NCI-H1105 treated with DMSO at 0.1 percent for 48 hours (cell line): ENCODE measurements at places on chromosomes 11 and 22.

GRCh38 chr11:96303064-96303463 lies 39.9 kb downstream of the MAML2 start:
- no peak for DNase-seq

- DNase-seq: no peak
Measured at GRCh38 chr11:106959800-106960199, 58.5 kb downstream of the GUCY1A2 start.

DNA sequence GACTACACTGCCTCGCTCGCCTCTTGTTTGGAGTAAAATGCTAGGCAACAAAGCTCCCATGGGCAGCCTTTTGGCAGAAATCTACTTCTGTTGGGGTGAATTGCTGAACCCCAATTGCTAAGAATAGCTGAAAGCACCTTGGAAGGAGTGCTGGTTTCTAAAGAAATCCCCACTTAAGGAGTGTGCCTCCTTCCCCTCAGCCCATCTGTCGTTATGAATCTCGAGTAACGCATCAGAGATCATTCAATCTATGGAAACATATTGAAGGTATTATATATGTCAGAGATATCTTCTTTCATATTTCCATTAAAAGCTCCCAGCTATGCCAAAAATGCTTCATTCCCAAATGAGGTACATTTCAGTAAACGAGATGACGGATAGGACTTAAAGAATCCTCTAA lies 229.6 kb upstream of the BLID start:
- DNase-seq: no peak

- peak; percentile 20 for DNase-seq
Measured at GRCh38 chr11:119206511-119207414, 624 bp downstream of the CBL start.

- DNase-seq: peak; percentile 90
Measured at GRCh38 chr11:117876341-117877119, at the start of gene FXYD6. Gene FXYD6 (minus strand): TSS chr11:117876658. CDS start chr11:117842776, 33,882 bp downstream.

GRCh38 chr22:23846081-23846469 lies 7.3 kb upstream of the DERL3 start:
- no peak for DNase-seq

DNA sequence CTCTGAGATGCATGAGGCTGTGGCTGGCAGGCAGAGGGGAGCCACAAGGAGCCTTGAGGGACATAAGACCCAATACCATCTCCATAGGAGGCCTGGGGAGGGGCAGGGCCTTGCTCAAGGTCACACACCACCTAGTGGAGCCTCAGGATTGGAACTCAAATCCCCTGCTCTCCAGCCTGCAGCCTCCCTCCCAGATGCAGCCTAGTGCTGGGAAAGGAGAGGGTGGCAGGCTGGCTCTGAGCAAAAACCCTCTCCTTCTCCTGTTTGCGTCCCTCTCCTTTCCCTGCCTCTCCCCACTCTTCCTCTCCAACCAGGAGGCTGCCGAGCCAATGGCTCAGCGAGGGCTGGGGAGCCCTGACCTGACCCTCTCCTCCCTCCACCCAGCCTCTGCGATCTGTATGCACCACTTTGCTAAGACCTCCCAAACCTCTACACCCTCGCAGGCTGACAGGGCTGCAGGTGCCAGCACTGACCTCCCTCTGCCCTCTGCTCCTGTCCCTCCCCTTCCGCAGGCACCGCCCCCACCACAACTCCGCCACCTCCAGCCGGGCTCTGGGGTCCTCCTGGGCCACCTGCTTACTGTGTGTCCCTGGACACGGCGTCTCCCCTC lies 14.7 kb downstream of the IGLL1 start:
- DNase-seq: peak; percentile 42

- DNase-seq: no peak
Measured at GRCh38 chr11:126413843-126414405, 58.4 kb downstream of the ST3GAL4 start.

- no peak for DNase-seq
Measured at GRCh38 chr11:127491589-127491988, 491.0 kb upstream of the KIRREL3 start.

- no peak for DNase-seq
Measured at GRCh38 chr11:66617155-66617834, 865 bp downstream of the RBM14 start.

DNA sequence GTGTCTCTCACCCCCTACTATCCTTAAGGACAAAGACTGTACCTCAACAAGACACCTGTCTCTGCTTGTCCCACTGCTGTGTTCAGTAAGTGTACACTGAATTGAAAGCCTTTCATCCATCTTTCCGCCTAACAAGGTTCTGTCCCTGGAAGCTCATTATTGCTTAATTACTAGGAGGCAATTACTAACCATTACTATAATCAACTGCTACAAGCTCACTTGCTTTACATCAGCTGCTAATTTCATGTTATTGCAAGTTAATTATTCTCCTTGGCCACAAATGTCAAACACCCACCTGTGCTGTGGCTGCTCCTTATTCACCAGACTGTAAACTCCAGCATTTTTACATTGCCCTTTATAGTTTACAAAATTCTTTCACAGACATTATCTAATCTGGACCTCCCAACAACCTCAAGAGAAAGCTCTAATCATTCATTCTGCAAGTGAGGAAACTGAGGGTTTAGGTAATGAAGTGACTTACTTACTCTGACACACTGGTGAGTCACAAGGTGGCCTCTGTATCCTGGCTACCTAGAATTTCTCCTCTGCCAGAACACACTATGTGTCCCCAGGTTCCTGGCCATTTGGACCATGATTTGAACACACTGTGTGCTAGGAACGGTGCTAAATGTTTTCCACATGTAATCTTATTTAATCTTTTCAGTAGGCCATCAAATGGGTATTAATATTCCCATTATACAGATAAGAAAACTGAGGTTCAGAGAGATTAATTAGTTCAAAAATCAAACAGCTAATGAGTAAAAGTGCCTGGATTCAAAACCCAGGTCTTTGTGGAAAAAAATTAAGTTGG lies 66.7 kb downstream of the RAB30 start:
- DNase-seq: peak; percentile 97

GRCh38 chr22:20654343-20655208 lies 119.3 kb upstream of the SERPIND1 start:
- no peak for DNase-seq

DNA sequence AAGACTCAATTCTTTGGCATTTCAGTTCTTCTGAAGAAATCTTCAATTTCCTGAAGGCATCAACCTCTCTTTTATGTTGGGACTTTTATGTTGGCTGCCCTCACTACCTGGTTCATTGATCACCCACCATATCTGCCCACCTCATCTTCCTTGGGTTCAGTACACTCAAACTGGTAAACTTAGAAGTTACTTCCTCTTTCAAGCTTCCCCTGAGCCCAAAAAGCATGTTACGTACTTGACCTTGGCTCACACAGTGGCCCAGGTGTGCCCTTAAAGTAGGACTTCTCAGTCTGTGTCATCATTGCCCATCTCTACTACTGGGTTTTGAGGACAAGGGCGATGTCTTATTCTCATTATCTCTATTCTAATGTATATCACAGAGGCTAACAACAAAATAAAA lies 86.1 kb downstream of the GRIA4 start:
- DNase-seq: no peak

DNA sequence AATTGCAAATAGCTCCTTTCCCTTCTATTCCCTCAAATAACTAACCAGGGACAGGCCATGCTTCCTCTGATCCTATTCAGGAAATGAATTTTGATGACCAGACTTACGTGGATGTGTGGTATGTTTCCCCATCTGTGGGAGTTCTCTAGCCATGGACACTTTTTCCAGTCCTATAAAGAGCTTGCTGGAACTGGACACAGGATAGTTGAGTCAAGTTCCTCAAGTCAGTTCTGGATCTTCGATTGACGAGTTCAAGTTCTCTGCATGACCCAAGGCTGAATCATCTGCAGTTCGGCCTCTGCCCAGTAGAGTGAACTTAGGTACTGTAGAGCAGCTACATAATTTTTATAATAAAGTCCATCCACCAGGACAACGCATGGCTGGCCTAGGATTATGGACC lies 52.7 kb upstream of the CCND1 start:
- no peak for DNase-seq

- DNase-seq: peak; percentile 29
Measured at GRCh38 chr11:86978756-86979608, 23.8 kb upstream of the FZD4 start.

- DNase-seq: peak; percentile 45
Measured at GRCh38 chr11:111502611-111503010, 9.6 kb downstream of the BTG4 start.

DNA sequence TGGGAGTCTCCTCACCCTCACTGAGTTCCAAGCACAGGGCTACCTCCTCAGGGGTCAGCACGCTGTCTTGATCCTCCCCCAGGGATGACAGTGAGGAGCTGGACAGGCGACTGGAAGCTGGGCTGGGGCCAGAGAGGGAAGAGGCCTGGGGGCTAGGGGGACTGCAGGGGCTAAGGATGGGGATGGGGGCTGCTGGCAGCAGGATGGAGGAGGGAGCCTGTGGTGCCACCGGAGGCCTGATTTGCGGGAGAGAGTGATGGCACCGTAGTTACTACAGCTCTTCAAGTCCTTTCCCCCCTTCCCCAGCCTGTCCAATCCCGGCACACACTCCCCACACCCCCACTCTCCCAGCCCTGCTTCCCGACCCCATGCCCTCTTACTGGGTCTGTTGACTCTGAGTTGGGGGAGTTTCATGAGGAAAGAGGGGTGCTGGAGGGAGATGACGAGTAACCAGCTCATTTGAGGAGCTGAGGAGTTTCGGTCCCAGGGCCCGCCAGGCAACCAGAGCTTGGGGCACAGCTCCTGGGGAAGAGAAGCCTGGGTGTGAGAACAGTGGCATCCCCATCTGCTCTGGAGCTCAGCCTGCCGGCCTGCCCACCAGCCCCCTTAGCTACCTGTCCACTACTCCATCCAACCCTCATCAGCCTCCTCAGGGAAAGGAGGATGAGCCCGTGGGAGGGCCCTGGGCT lies 10.5 kb downstream of the ROBO4 start:
- DNase-seq: no peak

DNA sequence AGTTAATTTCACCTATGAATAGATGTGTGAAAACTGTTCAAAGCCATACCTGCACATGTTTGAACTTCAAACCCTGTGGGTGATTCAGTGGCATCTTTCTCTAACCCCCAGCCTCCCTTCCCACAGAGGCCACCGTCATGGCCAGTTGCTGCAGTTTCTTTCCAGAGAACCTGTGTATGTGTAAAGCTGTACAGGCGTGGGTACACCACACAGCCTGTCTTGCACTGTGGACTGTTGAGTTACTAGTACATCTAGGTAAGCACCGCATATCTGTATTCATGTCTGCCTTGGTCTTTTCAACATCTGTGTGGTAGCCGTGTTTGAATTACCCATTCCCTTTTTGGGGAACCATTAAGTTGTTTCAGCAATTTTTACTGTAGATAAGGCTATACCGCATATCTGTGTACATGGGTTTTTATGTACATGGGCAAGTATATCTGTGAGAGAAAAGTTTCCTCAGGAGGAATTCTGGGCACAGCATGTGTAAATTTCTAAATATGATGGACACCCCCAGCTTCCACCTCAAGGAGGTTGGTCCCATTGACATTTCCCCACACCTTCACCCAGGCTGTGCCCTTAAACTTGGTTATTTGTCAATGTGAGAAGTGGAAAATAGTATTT lies 13.9 kb downstream of the NEAT1 start:
- no peak for DNase-seq

DNA sequence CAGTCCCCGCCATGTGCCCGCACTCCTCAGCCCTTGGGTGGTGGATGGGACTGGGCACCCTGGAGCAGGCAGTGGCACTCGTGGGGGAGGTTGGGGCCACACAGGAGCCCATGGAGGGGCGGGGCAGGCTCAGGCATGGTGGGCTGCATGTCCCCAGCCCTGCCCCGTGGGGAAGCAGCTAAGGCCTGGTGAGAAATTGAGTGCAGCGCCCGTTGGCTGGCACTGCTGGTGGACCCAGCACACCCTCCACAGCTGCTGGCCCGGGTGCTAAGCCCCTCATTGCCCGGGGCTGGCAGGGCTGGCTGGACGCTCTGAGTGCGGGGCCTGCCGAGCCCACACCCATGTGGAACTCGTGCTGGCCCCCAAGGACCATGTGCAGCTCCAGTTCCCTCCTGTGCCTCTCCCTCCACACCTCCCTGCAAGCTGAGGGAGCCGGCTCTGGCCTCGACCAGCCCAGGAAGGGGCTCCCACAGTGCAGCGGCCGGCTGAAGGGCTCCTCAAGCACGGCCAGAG lies 16.1 kb downstream of the OR5B3 start:
- DNase-seq: no peak

DNA sequence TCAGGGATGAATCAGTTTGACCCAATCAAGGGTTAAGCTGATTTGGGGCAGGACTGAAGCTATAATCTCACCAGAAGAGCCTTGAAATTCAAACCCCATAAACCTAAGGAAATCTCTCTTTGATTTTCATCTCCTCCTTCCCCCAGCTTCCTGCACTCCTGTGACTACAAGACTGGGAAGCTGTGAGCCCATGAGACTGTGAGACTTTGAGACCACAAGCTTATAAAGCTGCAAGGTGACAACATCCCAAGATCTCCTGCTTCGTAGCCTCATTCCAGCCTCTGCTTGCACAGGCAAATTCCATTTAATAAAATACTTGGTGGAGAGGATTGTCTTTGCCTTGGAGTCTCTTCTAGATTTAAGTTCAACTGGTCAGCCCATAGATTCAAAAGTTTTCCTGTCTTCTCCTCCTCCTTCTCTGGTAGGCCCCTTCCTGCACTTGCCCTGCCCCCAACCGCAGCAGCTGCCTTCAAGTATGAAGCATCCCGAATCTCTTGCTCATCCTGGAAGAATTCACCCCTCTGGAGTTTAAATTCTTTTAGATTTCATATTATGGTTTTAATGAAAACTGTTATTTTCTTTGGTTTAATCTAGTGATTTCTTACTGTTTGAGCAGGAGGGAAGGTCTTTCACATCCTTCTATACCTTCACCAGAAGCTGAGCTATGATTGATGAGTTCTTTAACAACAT lies 42.1 kb downstream of the PAMR1 start:
- DNase-seq: no peak

GRCh38 chr11:93274851-93275250 lies 55.7 kb upstream of the DEUP1 start:
- no peak for DNase-seq

- no peak for DNase-seq
Measured at GRCh38 chr11:134676516-134677287, 264.7 kb upstream of the B3GAT1 start.

GRCh38 chr22:44204739-44205515 lies 24.2 kb downstream of the PARVG start:
- no peak for DNase-seq

- DNase-seq: no peak
Measured at GRCh38 chr22:36052505-36052941, 23.9 kb upstream of the RBFOX2 start.

GRCh38 chr22:42895541-42895981 lies 38.5 kb upstream of the ARFGAP3 start:
- no peak for DNase-seq

GRCh38 chr11:7603031-7603781 lies 70.1 kb downstream of the CYB5R2 start:
- DNase-seq: no peak

DNA sequence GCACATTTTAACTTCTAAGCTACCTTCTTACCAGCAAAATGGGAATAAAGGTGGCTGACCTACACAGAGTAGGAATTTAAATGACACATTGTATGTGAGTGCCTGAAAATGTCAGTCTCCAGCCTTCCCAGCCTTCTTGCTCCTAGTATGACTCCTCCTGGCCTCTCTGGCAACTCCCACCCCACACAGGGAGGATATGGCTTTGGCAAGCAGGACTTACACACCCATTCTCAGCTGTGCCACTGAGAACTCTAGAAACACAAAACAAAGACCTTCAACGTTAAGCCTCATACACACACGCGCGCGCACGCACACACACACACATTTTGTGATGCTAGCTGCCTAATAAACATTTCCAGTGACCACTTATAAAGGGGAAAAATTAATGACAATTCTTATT lies 65.8 kb downstream of the PACSIN2 start:
- DNase-seq: no peak

- DNase-seq: peak; percentile 56
Measured at GRCh38 chr11:16935518-16936302, 78.5 kb downstream of the PLEKHA7 start.

- peak; percentile 8 for DNase-seq
Measured at GRCh38 chr22:31089160-31090100, 8.3 kb downstream of the SMTN start.
